ENCODE measurements at places on chromosomes 1 and 21. TPM values are rescaled to one million over a fixed set of nuclear protein-coding genes. Genes with fewer than 3 reads are reported as not detected.
A peak's percentile ranks its signal among the peaks of the same experiment; 100 is the strongest.

SLC6A17 gene
- total RNA-seq = 0.19 TPM

OR2T33 gene
- not detected for total RNA-seq

NUP210L gene
- total RNA-seq = 0.11 TPM

OR2L3 gene
- not detected for total RNA-seq

CXADR gene
- 93.9 TPM for total RNA-seq

PAQR6 gene
- total RNA-seq = 1.1 TPM

HSPG2 gene
- total RNA-seq = 148 TPM

- H3K4me3 ChIP-seq = no peak overlapping the region
- H3K36me3 ChIP-seq = no peaks in the 10 kb centered on the region
- no peaks in the 10 kb centered on the region for H3K4me1 ChIP-seq
- H3K27ac ChIP-seq = no peak overlapping the region
Measured at GRCh38 chr1:112975336-112975735, 19.3 kb upstream of the SLC16A1 start.

DNA sequence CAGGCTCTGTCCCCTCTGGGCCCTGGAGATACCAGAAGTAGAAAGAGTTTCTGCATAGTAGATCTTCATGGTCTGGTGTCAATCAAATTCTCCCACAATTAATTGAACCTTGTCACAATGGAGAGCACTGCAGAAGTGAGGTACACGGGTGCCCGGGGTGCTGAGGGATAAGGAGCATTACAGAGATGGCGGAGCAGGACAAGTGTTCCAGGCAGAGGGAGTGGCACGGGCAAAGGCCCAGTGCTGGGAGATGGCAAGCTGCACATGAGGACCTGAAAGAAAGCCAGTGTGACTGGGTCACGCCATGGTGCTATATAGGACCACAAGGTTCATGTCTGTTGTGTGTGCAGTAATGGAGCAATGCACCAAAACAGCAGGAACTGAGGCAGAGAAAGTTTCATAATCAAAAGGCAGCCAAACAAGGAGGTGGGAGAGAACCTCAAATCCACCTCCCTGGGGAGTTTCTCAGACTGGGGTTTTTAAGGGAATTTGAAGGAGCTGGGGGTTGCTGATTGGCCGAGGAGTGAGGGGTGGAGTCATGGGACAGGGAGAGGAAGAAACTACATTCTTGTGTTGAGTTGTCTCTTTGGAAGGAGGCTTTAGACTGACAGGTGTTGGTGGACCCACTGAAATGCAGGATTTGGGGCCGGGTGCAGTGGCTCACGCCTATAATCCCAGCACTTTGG lies 27.7 kb downstream of the ACOT11 start:
- no peak for DNase-seq
- no peaks in the 10 kb centered on the region for H3K27me3 ChIP-seq
- H3K4me1 ChIP-seq = no peaks in the 10 kb centered on the region
- H3K27ac ChIP-seq = no peak overlapping the region
- no peak overlapping the region for H3K4me3 ChIP-seq

DNA sequence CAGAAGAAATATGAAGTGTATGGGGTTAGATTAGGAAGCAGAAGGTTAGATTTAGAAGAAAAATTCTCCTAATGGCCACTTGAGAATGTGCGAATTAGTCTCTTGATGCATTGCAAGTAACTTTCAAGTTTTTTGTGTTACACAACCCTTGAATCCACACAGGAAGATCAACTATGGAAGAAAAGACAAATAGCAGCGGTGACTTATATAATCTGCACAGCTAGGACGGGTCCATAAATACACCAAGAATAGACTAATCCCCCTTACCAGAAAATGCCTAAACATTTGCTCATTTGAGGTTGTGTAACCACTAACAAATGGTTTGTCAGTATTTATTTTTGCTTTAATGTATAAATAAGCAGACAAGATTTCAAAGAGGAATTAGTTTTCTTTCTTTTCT lies 182.6 kb downstream of the TGFB2 start:
- DNase-seq = no peak
- no peaks in the 10 kb centered on the region for H3K4me1 ChIP-seq
- no peak overlapping the region for H3K27ac ChIP-seq
- H3K4me3 ChIP-seq = no peak overlapping the region
- H3K36me3 ChIP-seq = no peaks in the 10 kb centered on the region
- no peaks in the 10 kb centered on the region for H3K27me3 ChIP-seq

DNA sequence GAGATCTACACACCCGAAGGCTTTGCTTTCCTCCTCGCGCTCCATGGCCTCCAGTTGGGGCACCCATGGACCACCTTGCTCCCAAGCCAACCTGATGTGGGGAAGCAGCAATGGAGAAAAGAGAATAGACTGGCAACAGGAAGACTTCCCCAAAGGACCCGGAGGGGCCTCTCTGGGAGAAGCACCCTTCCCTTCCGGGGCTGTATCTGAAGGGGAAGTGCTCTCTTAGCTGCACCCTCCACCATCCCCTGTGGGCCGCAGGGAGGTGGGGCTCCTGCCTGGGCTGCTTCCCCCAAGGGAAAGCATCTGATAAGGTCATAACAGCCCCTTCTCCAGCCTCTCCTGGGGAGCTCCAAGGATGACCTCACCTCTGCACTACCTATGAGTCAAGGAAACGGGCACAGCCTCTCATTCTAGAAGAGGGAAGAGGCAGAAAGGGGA lies 100.2 kb downstream of the RIPK4 start:
- no peaks in the 10 kb centered on the region for H3K4me1 ChIP-seq
- no peak overlapping the region for H3K27ac ChIP-seq
- H3K27me3 ChIP-seq = no peaks in the 10 kb centered on the region
- no peak for DNase-seq

DNA sequence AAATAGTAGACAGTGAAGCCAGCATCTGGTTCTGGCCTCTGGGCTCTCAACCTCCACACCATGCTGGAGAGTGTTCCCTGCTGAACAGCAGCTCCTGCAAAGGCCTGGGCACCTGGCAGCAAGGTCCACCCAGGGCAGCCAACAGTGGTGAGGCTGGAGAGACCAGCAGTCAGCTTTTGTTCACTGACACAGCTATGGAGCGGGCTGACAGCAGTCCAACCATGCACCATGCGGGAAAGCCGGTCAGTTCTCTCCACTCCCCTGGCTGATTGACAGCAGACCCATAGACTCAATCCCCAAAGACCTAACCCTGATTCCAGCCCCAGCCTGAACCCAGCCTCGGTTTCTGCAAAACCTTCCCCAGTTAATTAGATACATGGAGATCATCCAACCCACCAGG lies 49.0 kb downstream of the KLHDC7A start:
- H3K36me3 ChIP-seq = no peaks in the 10 kb centered on the region
- H3K4me3 ChIP-seq = no peak overlapping the region
- no peak overlapping the region for H3K27ac ChIP-seq
- no peak for DNase-seq
- H3K4me1 ChIP-seq = no peaks in the 10 kb centered on the region

DNA sequence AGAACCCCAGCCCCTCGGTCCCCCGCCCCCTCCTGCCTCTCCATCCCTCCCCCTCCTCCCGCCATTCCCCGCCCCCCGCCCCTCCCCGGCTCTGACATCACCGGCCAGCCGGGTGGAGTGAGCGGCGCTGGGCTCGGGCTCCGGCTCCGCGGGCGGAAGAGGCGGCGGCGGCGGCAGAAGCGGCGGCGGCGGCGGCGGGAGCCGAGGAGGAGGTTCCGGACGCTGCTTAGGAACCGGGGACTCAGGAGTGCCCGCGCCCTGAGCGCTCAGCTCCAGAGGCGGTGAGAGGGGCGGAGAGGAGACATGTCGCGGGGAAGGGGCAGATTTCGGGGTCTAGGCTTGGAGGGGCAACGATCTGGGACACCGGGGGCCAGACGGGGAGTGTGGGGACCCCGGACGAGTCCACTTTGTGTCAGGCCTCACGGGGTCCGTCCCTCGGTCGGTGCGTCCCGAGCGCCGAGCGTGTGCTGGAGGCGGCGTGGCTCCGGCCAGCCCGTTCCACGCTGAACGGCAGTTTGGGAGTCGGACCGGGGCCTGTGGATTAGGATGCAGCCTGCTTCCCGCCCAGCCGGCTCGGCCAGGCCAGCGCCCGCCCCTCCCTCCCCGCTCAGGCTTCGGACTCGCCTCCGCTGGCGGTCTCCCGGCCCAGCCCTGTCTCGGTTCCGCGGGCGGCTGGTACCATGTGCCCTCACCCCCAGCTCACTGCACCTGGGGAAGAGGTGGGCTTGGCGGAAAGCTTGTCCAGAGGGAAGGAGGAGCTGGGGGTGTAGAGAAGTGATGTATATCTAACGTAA lies at the start of gene PEA15:
PEA15 (plus strand) TSS at position 143 of the 794 bp plus-strand sequence. CDS start 6,161 bp downstream, outside the sequence.
- H3K27ac ChIP-seq = peak within 1 kb of the TSS; percentile 70
- no peaks in the 10 kb centered on the region for H3K36me3 ChIP-seq
- no peaks in the 10 kb centered on the region for H3K27me3 ChIP-seq
- peak within 1 kb of the TSS; percentile 87 for H3K4me3 ChIP-seq
- H3K4me1 ChIP-seq = no peaks in the 10 kb centered on the region

DNA sequence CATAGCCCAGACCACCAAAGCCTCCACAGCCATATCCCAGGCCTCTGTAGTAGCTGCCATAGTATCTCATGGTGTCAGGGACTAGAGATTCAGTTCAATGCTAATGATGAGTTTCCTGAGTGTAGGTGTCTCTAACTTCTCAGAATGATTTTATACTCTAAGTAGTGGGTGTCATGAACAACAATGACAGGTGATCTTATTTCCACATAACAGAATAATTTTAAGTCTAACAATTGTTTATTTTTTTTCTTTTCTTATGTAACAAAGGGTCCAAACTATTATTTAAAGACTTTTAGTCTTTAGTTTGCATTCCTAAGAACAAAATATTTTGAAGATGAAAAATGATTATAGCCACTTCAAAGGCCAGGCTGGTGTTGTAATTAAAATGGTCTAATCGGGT lies at the start of gene KRTAP19-6:
KRTAP19-6 (minus strand) TSS at position 101 of the 400 bp plus-strand sequence; CDS start at position 70, 31 bp downstream.
- no peak for DNase-seq
- H3K36me3 ChIP-seq = no peaks in the 10 kb centered on the region
- no peak within 1 kb of the TSS for H3K27ac ChIP-seq

GRCh38 chr1:232837087-232837486 lies 31.9 kb downstream of the MAP10 start:
- DNase-seq = no peak
- H3K4me1 ChIP-seq = no peaks in the 10 kb centered on the region
- H3K4me3 ChIP-seq = no peak overlapping the region
- H3K27ac ChIP-seq = no peak overlapping the region

GRCh38 chr1:64405833-64406232 lies 64.1 kb upstream of the CACHD1 start:
- DNase-seq = no peak
- no peaks in the 10 kb centered on the region for H3K4me1 ChIP-seq
- H3K27me3 ChIP-seq = no peaks in the 10 kb centered on the region
- H3K36me3 ChIP-seq = no peaks in the 10 kb centered on the region
- no peak overlapping the region for H3K27ac ChIP-seq

- no peak overlapping the region for H3K4me3 ChIP-seq
- H3K4me1 ChIP-seq = no peaks in the 10 kb centered on the region
- no peak for DNase-seq
- H3K27ac ChIP-seq = no peak overlapping the region
Measured at GRCh38 chr1:110260194-110260593, 50.1 kb downstream of the KCNC4 start.

DNA sequence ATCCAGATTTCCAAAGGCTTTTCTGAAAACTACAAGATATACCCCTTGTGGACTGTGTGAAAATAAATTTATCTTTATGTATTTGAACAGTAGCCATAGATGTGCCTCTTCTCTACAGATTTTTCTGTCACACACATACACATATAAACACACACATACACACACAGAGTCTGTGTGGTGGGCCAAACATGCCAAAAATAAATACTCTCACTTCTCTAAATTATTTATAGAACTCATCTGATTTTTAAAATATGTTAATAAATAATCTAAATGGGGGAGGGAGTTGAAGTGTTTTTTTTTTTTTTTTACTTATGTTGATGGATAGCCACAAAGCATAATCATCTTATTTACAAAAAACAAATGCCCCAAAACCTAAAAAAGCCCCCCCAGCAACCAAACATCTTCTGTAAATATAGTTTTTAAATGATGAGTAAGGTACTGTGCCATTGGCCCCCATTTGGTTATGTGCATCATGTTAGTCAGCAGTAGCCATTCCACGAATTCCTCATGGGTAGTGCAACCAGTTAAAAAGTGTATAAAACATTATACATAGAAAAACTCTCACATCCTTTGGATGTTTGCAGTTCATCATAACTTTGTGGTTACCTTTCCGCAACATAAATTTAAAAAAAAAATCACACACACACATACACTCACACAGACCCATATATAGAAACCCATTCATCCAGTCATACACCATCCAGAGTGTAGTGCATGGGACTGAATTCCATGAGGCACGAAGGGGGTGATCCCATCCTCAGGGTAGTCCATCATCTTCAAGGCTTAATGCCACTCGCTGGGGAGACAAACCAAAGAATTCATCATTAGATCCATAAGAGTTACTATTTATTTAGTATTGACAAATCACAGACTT lies 8.2 kb upstream of the MAGOH start:
- no peak overlapping the region for H3K27ac ChIP-seq
- DNase-seq = no peak
- H3K4me3 ChIP-seq = no peak overlapping the region
- H3K27me3 ChIP-seq = no peaks in the 10 kb centered on the region
- H3K36me3 ChIP-seq = no peaks in the 10 kb centered on the region

GRCh38 chr1:55981010-55981650 lies 598.2 kb downstream of the PLPP3 start:
- DNase-seq = no peak
- no peaks in the 10 kb centered on the region for H3K4me1 ChIP-seq
- H3K4me3 ChIP-seq = no peak overlapping the region
- no peak overlapping the region for H3K27ac ChIP-seq
- no peaks in the 10 kb centered on the region for H3K27me3 ChIP-seq

- no peaks in the 10 kb centered on the region for H3K36me3 ChIP-seq
- DNase-seq = no peak
- no peaks in the 10 kb centered on the region for H3K4me1 ChIP-seq
- no peaks in the 10 kb centered on the region for H3K27me3 ChIP-seq
Measured at GRCh38 chr1:97895278-97895677, 25.6 kb downstream of the DPYD start.

- peaks cover 34% of the 10 kb centered on the region for H3K36me3 ChIP-seq
- H3K27ac ChIP-seq = peak overlapping the region; percentile 3
- no peaks in the 10 kb centered on the region for H3K27me3 ChIP-seq
Measured at GRCh38 chr1:26771285-26771642, 16.5 kb upstream of the PIGV start.

DNA sequence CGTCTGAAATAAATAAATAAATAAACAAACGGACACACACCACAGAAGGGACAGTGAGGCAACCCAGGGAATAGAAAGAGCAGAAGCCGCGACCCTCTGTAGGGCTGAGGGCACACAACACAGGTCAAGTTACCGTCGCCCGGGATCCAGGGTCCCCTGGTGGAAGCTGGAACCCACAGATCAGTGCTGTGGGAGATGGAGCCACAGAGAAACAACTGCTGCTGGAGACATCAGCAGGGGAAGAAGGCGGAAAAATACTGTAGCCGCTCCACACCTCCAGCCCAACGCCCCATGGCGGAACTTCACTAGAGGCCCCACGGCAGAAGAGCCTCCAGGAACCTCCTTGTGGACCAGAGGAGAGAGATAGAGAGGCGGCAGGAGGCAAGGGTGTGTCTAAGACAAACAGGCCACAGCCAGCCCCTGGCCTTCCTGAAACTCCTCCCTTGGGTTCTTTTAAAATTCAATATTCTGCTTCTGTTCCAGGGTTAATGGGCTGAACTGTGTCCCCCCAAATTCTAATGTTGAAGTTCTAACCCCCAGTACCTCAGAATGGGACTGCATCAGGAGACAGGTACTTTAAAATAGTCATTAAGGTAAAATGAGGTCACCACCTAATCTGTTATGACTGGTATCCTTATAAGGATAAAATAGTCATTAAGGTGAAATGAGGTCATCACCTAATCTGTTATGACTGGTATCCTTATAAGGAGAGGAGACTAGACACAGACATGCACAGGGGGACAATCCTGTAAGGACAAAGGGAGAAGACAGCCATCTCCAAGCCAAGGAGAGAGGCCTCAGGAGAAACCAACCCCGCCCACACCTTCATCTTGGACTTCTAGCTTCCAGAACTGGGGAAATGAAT lies 7.7 kb upstream of the HLCS start:
- no peak overlapping the region for H3K27ac ChIP-seq
- H3K36me3 ChIP-seq = no peaks in the 10 kb centered on the region
- H3K27me3 ChIP-seq = no peaks in the 10 kb centered on the region
- no peaks in the 10 kb centered on the region for H3K4me1 ChIP-seq
- no peak for DNase-seq
- no peak overlapping the region for H3K4me3 ChIP-seq
